ENCODE measurements at places on chromosomes 2 and 18.
A peak's percentile ranks its signal among the peaks of the same experiment; 100 is the strongest.

- no peak for DNase-seq
Measured at GRCh38 chr2:21268197-21268877, 144.6 kb downstream of the TDRD15 start.

- DNase-seq: no peak
Measured at GRCh38 chr18:77948567-77948966, 698.9 kb downstream of the GALR1 start.

- DNase-seq: peak; percentile 57
Measured at GRCh38 chr2:46776687-46777327, 138.8 kb downstream of the MCFD2 start.

DNA sequence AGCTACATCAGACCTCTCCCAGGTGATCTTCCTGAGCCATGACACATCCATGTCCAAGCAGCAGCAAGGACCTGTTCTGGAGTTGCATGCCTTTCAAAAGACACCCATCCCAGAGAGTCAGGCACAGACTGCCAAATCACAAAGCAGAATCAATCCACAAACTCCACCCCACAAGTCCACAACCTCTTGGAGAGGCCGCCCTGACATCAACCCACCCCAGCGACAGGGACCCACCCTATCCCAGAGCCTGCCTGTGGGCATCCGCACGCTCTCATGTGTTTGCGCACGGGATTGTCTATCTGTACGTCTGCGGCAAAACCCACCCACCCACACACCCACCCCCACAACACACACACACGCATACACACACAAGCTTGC lies 11.9 kb downstream of the SMAD7 start:
- no peak for DNase-seq

DNA sequence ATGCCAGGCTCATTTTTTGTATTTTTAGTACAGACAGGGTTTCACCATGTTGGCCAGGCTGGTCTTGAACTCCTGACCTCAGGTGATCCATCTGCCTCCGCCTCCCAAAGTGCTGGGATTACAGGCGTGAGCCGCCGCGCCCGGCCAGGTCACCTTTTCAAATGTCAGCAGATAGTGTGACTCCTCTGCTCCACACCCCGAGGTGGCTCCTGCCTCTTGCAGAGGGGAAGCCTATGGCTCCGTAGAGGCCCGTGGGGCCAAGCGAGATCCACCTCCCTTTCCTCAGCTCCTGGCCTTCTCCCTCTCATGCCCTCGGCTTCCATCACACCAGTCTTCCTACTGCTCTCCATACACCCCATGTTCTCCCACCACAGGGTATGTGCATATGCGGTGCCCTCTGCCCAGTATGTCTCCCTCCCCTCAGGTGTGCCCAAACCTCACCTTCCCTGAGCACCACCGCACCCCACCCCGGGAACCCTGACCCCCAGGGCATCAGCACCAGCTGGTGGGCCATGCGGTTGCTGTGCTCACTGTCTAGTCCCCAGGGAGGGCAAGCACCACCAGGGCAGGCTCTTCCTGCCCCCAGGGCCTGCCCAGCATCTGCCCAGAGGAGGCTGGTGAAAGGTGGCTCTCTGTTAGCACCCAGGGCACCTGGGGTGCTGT lies 10.7 kb downstream of the GPR17 start:
- DNase-seq: no peak

DNA sequence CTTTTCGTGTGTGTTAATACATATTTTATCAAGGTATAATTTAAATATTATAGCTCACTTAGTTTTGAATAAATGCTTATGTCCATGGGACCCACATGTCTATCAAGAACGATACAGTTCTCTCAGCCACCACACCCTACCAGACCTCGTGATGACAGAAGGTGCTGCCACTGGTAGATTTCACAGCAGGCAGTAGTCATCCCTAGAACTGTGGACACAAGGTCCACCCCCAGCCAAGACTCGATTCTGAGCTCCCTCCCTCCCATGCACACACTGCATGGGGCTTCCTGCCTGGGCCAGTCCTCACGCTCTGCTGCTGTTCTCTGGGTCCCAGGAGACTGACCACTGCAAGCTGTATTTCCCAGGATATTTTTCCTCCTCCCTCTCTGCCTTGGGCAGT lies 26.5 kb upstream of the CREB1 start:
- DNase-seq: no peak

- no peak for DNase-seq
Measured at GRCh38 chr2:223283329-223283728, 231.3 kb downstream of the KCNE4 start.

DNA sequence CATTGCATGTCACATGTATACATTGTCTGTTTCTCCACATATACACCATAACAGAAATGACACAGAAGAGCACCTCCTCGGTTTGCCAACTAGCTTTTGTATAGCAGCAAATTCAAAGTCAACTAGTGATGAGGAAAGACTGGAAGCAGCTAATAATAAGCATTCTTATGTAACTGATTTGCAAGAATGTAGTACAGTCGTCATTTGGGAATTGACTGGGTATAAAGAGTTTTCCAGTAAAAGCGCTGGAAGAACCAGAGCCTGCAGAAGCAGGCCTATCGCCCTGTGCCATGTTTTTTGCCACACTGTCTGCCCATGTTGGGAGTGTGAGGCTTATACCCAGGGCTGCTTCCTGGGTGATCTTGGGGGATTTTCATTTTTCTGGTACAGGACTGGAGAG lies 310.6 kb downstream of the GBX2 start:
- no peak for DNase-seq

DNA sequence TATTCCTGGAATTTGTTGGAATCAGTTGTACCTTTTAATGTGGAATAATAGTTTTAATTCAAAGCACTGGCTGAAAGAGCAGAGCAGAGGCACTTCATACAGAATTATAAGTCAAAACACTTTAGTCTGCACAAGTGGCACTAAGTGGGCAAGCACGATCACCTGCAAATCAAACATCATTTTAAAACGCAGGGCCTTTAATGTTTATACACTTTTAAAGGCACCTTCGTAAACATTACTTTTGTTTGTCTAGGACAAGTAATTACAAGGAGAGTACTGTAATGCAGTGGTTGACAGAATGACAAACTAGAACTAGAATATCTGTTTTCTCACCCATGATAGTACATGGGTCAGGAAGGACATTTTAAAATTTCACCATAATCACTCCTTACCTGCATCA lies 36.4 kb downstream of the LANCL1 start:
- DNase-seq: no peak

DNA sequence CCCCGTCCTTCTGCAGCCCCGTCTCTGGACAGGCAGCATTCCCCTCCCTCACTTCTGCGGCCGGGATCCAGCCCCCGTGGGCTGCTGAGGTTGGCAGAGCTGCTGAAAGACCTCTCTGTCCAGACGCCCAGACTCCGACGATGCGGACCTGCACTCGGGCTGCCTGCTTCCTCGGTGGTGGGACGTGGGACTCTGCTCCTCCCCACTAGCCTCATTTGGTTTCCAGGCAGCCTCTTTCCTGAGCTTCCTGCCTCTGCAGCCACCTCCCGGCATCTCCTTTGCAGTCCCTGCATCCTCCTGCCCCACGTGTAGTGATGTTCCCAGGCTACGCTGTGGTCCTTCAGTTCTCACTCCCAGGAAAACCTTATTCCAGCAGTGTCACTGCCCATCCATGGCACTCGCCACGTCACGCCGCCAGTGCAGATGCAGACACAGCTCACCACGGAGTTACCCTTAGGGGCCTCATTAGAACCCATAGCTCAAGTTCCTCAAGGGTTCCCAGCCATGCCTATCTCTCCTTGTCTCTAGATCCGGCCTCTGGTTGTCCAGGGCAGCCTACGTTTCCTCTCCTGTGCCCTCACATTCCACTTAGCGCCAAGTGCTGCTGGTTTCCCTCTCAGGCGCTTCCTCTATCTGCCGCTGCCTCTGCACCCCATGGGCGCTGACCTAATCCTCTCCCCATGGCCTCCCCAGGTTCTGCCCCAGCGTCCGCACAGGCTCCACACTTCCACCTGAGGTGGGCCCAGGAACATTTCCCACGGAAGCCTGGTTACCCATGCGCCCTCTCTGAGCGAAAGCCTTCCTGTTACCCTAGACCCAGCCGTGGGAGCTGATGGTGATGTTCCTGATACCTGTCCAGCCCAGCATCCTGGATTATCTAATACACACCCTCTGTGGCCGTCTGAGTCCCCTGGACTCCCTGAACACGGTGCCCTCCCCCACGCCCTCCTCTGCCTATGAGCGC lies 318.3 kb upstream of the MYT1L start:
- DNase-seq: no peak

- DNase-seq: no peak
Measured at GRCh38 chr2:101679801-101680487, 17.6 kb upstream of the MAP4K4 start.

- no peak for DNase-seq
Measured at GRCh38 chr18:56085551-56085950, 497.6 kb upstream of the TCF4 start.

DNA sequence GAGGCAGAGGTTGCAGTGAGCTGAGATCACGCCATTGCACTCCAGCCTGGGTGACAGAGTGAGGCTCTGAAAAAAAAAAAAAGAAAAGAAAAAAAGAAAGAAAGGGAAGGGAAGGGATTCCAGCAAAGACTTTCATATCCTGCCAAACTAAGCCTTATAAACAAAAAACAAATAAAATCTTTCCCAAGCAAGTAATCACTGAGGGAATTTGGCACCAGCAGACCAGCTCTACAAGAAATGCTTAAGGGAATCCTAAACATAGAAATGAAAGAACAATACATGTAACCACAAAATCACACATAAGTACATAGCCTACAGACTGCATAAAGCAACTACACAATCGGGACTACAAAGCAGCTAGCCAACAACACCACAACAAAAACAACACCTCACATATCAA lies 79.1 kb downstream of the TRABD2A start:
- no peak for DNase-seq

DNA sequence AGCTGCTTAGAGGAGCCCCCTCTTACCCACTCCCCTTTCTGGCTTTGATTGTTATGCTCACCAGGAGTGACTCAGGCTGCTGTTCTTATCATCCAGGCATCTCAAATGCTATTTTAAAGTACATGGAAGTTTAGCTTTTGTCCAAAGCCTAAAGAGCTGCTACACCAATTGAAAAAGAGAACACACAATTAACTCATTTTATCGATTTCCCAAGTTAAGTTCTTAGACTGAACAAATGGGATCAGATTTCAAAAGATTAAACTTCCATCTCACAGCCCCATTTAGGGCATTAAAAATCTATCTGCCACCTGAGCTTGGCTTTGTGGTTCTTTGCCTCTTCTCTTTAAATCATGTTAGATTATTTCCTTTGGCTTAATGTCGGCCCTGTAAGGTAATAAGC lies 81.2 kb downstream of the MYO5B start:
- no peak for DNase-seq

DNA sequence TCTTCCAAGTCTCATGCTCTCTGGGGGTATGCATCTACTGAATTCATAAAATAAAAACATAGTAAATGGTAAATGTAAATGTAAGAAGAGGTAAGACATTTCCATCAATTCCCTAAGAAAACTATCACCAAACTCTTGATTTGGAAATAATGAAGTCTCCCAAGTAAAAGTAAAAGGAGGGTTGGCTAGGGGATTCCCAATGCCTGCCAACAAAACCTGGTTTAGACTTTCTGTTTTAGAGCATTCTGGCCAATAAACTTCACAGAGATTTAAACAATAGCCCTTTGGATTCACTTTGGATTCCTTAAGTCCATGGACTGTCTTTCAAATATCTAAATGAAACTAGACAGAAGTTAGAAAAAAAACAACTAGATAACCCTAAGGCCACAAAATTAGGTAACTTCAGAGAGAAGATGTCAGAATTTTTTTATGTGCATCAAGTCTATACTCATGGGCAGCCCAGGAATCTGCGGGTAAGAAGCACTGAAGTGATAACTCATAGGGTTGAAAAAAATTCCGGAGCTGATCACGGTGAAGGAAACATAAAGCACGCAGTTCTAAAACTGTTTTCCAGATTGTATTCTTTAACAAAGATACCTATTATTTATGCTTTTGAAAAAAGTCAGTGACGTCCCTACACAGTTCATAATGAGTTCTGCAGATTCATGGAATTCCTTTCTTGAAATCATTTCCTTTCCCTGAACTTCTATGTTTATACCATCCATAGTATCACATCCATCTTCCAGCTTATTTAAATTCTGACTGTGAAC lies 263.6 kb downstream of the AFF3 start:
- peak; percentile 46 for DNase-seq

DNA sequence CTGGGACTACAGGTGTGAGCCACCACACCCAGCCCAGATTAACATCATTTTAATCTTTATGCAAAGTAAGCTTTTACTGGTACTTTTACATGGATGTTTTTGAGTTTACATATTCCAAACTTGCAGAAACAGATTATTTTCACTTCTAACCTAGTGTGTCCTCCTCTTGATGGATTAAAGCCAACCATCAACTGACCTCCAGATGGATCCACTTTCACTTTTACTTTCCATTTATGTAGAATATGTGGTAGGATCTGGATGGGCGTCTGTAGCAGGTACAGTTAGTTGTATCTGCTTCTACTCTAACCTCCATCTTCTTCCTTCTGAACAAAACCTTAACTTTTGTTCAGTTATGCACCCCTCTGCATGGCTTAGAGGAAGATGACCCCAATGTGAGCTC lies 264.1 kb downstream of the CDH20 start:
- no peak for DNase-seq

DNA sequence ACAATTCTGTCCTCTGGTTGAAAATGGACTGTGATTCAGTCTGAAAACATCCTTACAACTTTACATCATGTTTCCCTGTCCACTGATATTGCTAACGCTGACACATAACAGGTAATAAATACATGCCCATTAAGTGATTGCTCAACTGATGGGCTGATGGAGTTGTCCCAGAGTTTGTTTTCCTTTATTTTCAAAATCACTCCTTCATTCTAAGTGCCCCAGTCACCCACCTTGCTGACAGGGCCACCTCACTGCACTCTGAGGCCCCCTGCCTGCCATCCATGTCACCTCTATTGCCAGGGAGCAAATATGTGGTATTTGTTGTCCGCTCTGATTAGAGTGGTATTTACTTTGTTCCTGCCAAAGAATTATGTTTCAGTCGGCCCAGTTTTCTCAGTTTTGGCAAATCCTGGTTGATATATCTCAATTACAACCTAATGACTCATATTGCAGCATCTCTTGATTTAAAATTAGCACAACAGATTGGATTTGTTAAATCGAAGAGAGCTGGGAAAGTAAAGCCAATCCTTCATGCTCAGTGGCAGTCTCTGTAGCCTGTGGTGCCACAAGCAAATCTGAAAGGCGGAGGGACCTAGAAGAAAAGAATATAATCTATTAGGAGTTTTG lies 105.1 kb downstream of the RDH14 start:
- DNase-seq: peak; percentile 38

GRCh38 chr2:55159037-55159651 lies 72.9 kb downstream of the CLHC1 start:
- no peak for DNase-seq

GRCh38 chr18:2653467-2653866 lies 2.1 kb upstream of the SMCHD1 start:
- DNase-seq: no peak

GRCh38 chr2:158719403-158719802 lies 75.7 kb upstream of the DAPL1 start:
- no peak for DNase-seq

DNA sequence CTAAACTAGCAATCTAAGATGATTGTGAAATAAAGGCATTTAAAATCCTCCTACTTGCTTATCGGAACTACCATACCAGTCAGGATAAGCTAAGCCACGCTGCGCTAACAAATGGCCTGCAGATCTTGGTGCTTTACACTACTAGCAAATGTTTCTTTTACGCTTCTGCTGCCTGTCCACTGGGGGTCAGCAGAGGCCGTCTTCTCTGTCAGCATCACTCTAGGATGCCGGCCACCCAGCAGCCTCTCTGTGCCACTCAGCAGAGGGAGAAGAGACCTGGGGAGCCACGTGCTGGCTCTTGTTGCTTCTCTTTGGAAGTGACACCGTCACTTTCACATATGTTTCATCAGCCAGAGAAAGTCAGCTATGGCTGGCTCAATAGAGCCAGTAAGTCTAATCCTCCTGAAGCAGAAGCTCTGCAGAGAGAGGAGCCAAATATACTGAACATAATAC lies 36.6 kb downstream of the COPS8 start:
- DNase-seq: peak; percentile 47
